ENCODE measurements at places on chromosomes 2 and 18. TPM values are rescaled to one million over a fixed set of nuclear protein-coding genes. Genes with fewer than 3 reads are reported as not detected.

GRCh38 chr2:221134718-221135117 lies 437.4 kb downstream of the EPHA4 start:
- H3K27ac ChIP-seq, result no peak overlapping the region
- no peak for DNase-seq
- no peaks in the 10 kb centered on the region for H3K27me3 ChIP-seq
- no peaks in the 10 kb centered on the region for H3K36me3 ChIP-seq

- no peak for DNase-seq
- no peak overlapping the region for H3K27ac ChIP-seq
- H3K27me3 ChIP-seq, result peaks cover 99% of the 10 kb centered on the region
- H3K4me3 ChIP-seq, result peak overlapping the region; percentile 19
Observed at GRCh38 chr2:70887208-70887549, 48.5 kb upstream of the ATP6V1B1 start.

DNA sequence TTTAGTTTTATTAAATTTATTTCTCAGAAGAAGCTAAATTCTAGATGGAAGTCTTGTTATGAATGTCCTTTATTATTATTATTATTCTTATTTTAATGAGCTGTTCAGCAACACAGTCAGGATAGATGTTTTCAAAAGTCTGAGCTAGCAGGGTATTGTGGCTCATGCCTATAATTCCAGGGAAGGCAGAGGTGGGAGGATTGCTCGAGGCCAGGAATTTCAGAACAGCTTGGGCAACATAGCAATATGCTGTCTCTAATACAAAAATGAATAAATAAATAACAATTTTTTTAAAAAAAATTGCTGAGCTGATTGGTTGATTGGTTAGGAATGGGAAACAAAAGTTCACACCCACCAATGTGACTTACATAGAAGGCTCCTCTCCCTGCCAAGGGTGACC lies 274.1 kb upstream of the CYRIA start:
- H3K27ac ChIP-seq, result no peak overlapping the region
- H3K4me3 ChIP-seq, result no peak overlapping the region
- no peaks in the 10 kb centered on the region for H3K4me1 ChIP-seq
- H3K36me3 ChIP-seq, result no peaks in the 10 kb centered on the region
- no peak for DNase-seq

The CHN1 gene
- polyA plus RNA-seq, result 27.5 TPM

DNA sequence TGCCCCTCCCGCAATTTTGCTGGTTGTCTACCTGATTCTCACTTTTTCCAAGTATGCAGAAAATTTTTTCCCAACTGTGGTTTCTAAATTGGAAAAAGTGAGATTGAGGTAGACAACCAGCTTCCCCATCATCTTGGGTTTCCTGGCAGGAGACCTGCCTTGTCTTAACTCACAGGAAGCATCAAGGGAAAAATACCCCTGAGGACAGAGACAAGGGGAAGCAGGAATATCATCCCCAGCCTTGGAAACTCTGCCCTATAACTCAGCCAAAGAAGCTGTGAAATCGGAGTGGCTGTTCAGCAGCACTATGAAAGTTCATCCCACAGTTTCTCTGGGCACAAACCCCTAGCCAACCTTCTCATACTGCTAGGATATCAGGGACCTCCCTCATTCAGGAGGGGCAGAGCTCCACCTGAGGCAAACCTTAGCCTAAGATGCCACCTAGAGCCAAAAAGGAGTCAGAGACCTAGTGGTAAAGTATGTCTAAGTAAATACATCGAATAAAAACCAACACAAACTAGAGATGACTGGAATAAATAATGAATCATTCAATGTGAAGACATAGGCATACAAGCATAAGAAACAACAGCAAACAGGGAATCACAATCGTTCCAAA lies 68.2 kb downstream of the ZSWIM2 start:
- DNase-seq, result no peak
- H3K4me1 ChIP-seq, result no peaks in the 10 kb centered on the region
- H3K4me3 ChIP-seq, result no peak overlapping the region
- H3K27me3 ChIP-seq, result no peaks in the 10 kb centered on the region

- H3K27ac ChIP-seq, result no peak overlapping the region
- DNase-seq, result no peak
- no peak overlapping the region for H3K4me3 ChIP-seq
- H3K27me3 ChIP-seq, result peaks cover 9% of the 10 kb centered on the region
Observed at GRCh38 chr2:240574386-240575100, 6.3 kb downstream of the RNPEPL1 start.

- peaks cover 2% of the 10 kb centered on the region for H3K27me3 ChIP-seq
- H3K4me3 ChIP-seq, result no peak overlapping the region
- H3K4me1 ChIP-seq, result no peaks in the 10 kb centered on the region
- no peak overlapping the region for H3K27ac ChIP-seq
- DNase-seq, result no peak
Observed at GRCh38 chr2:188570370-188570769, 278.7 kb downstream of the GULP1 start.

DNA sequence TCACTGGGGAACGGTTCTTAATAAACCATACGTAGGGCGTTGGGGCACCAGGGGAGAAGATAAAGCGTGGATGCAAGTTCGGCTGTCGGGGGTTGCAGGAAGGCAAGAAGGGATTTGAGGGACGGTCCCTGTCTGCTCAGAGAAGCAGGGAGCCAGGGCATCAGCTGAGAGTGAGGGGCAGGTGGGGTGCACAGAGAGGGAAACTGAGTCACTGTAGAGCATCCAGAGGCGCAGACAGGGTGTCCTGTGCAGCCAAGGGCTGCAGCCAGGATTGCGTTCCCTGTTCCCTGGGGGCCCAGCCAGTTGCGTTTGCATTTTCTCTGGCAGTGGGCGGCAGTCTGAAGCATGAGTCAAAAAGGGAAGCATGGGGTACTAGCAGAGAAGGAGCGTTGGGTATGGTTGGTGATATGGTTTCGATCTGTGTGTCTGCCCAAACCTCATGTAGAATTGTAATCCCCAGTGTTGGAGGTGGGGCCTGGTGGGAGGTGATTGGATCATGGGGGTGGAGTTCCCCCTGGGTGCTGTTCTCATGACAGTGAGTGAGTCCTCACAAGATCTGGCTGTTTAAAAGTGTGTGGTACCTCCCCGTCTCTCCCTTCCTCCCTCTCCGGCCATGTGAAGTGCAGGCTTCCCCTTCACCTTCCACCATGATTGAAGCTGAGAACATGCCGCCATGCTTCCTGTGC lies 202.9 kb downstream of the NDUFA10 start:
- no peak overlapping the region for H3K4me3 ChIP-seq
- H3K27ac ChIP-seq, result no peak overlapping the region
- no peaks in the 10 kb centered on the region for H3K36me3 ChIP-seq
- H3K4me1 ChIP-seq, result no peaks in the 10 kb centered on the region

GRCh38 chr2:197620133-197620532 lies 55.3 kb downstream of the RFTN2 start:
- no peak for DNase-seq
- H3K27me3 ChIP-seq, result no peaks in the 10 kb centered on the region
- H3K4me1 ChIP-seq, result no peaks in the 10 kb centered on the region
- H3K36me3 ChIP-seq, result no peaks in the 10 kb centered on the region
- no peak overlapping the region for H3K4me3 ChIP-seq

- H3K4me1 ChIP-seq, result no peaks in the 10 kb centered on the region
- no peak overlapping the region for H3K27ac ChIP-seq
- no peaks in the 10 kb centered on the region for H3K36me3 ChIP-seq
- no peak overlapping the region for H3K4me3 ChIP-seq
- no peaks in the 10 kb centered on the region for H3K27me3 ChIP-seq
- no peak for DNase-seq
Observed at GRCh38 chr2:211132046-211132445, 575.6 kb downstream of the CPS1 start.

DNA sequence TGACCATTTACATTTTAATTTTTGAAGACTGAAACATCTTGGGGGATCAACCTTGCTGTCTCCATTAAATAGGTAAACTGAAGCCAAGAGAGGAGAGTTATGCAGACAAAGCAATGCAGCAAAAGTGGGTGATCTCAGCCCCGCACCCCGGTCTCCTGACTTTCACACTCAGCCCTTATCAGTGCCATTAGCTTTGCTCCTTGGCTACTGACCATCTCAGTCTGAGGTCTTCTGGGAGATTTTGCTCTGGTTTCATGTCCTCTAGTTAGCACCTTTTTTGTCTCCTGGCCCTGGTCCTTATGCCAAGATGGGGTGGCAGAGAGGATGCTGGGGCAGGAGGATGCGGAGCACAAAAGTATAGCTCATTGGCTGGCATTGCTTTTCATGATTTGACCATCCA lies 61.4 kb downstream of the SETBP1 start:
- H3K27ac ChIP-seq, result no peak overlapping the region
- H3K36me3 ChIP-seq, result no peaks in the 10 kb centered on the region
- no peak for DNase-seq
- H3K4me1 ChIP-seq, result peaks cover 19% of the 10 kb centered on the region
- H3K4me3 ChIP-seq, result no peak overlapping the region

- H3K27ac ChIP-seq, result no peak overlapping the region
- H3K4me1 ChIP-seq, result no peaks in the 10 kb centered on the region
- no peak overlapping the region for H3K4me3 ChIP-seq
- no peak for DNase-seq
- H3K36me3 ChIP-seq, result no peaks in the 10 kb centered on the region
Observed at GRCh38 chr18:69655816-69656215, 255.1 kb downstream of the DOK6 start.

The DCDC2C gene
- polyA plus RNA-seq, result 0.91 TPM

The SLC20A1 gene
- polyA plus RNA-seq, result 32.6 TPM

DNA sequence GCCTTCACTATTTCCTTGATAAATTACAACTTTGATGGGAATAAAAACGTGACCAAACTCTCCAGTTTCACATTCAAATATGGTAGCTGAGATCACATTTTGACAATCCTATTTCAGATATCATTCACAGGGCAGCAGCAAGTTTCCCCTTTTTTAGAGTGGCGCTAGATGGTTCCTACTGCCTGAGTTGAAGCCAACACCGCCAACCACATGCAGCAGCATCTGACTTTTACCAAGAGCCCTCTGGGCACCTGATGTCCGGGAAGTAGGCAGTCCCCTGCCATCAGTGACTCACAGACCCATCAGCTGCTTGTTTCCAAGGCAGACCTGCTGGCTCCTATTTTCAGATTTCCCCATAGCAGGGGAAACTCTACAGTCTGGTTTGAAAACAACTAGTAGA lies 4.0 kb upstream of the MREG start:
- DNase-seq, result no peak
- peaks cover 3% of the 10 kb centered on the region for H3K4me1 ChIP-seq

- H3K36me3 ChIP-seq, result no peaks in the 10 kb centered on the region
- H3K27me3 ChIP-seq, result no peaks in the 10 kb centered on the region
- no peak overlapping the region for H3K4me3 ChIP-seq
- peaks cover 6% of the 10 kb centered on the region for H3K4me1 ChIP-seq
Observed at GRCh38 chr2:54572262-54572635, 116.1 kb downstream of the SPTBN1 start.

GRCh38 chr18:10010611-10011015 lies 96.8 kb downstream of the VAPA start:
- no peaks in the 10 kb centered on the region for H3K36me3 ChIP-seq
- no peak overlapping the region for H3K4me3 ChIP-seq
- H3K27ac ChIP-seq, result no peak overlapping the region
- no peak for DNase-seq

GRCh38 chr2:162677476-162677875 lies 161.1 kb downstream of the KCNH7 start:
- DNase-seq, result no peak
- H3K27ac ChIP-seq, result no peak overlapping the region
- H3K4me3 ChIP-seq, result no peak overlapping the region
- H3K27me3 ChIP-seq, result no peaks in the 10 kb centered on the region
- no peaks in the 10 kb centered on the region for H3K4me1 ChIP-seq

DNA sequence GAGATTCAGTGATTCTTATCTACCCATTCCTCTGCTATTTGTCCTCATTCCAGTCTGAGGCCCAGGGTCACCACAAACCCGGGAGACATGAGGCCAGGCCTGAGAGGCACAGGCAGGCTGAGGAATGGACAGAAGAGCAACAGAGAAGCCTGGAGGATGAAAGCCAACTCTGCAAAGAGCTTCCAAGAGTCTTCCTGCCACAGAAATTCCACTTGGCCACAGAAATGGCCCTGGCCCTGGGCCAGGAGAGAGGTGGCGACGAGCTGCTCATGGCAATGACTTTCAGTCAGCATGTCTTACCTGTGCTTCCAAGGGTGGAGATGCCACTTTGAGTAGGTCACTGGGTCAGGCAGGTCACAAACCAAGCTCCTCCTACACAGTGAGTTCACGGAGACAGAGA lies 155.3 kb upstream of the PKDCC start:
- no peak for DNase-seq
- no peaks in the 10 kb centered on the region for H3K27me3 ChIP-seq
- H3K4me1 ChIP-seq, result no peaks in the 10 kb centered on the region
- H3K36me3 ChIP-seq, result no peaks in the 10 kb centered on the region

GRCh38 chr2:289362-290089 lies 1.6 kb upstream of the ALKAL2 start:
- H3K27me3 ChIP-seq, result peaks cover 24% of the 10 kb centered on the region
- no peak overlapping the region for H3K27ac ChIP-seq
- H3K4me3 ChIP-seq, result peak overlapping the region; percentile 65
- DNase-seq, result peak; percentile 74

- no peaks in the 10 kb centered on the region for H3K4me1 ChIP-seq
- H3K4me3 ChIP-seq, result no peak overlapping the region
- peaks cover 94% of the 10 kb centered on the region for H3K36me3 ChIP-seq
- H3K27ac ChIP-seq, result no peak overlapping the region
Observed at GRCh38 chr2:216149741-216150140, 40.6 kb downstream of the XRCC5 start.

DNA sequence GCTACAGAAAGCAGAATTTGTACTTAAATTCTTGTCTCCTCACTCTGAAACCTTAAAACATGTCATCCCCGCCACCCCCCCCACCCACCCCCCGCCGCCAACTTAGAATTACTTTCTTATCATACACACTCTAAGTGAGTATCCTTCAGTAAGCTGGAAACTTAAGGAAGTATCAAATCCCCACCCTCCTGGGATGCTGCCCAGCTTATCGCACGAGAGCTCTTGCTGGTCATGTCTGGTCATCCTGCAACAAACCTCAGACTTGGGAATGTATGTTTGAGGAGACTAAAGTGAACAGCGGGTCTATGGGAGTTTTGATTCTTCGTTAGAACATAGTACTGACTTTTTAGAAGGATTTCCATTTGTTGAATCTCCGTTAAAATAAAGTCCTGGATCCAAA lies 203.3 kb downstream of the PTGR3 start:
- no peaks in the 10 kb centered on the region for H3K4me1 ChIP-seq
- no peaks in the 10 kb centered on the region for H3K27me3 ChIP-seq
- H3K4me3 ChIP-seq, result no peak overlapping the region
- no peak overlapping the region for H3K27ac ChIP-seq

DNA sequence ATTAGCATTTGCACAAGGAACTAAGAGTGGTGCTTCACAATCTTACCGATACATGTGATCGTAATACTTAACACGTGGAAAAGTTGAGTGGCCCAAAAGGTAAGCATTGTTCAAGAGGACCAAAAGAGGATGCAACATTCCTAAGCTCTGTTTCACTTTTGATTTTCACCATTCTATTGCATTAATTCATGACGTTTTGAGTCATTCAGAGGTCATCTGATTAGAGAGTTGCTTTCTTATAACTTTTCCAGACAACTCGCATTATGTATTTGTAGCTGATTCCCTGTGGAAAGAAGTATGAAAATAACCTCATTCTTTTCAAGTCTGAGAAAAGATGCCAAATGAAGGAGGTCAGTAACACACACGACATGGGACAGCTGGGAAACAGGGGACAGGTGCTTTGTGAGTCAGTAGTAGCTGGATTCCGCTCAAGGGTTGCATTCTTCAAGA lies 344.4 kb downstream of the RND3 start:
- no peak for DNase-seq
- no peaks in the 10 kb centered on the region for H3K27me3 ChIP-seq
- no peaks in the 10 kb centered on the region for H3K36me3 ChIP-seq
- H3K27ac ChIP-seq, result no peak overlapping the region
- H3K4me3 ChIP-seq, result no peak overlapping the region
